ENCODE measurements at places on chromosomes 3 and 15.

DNA sequence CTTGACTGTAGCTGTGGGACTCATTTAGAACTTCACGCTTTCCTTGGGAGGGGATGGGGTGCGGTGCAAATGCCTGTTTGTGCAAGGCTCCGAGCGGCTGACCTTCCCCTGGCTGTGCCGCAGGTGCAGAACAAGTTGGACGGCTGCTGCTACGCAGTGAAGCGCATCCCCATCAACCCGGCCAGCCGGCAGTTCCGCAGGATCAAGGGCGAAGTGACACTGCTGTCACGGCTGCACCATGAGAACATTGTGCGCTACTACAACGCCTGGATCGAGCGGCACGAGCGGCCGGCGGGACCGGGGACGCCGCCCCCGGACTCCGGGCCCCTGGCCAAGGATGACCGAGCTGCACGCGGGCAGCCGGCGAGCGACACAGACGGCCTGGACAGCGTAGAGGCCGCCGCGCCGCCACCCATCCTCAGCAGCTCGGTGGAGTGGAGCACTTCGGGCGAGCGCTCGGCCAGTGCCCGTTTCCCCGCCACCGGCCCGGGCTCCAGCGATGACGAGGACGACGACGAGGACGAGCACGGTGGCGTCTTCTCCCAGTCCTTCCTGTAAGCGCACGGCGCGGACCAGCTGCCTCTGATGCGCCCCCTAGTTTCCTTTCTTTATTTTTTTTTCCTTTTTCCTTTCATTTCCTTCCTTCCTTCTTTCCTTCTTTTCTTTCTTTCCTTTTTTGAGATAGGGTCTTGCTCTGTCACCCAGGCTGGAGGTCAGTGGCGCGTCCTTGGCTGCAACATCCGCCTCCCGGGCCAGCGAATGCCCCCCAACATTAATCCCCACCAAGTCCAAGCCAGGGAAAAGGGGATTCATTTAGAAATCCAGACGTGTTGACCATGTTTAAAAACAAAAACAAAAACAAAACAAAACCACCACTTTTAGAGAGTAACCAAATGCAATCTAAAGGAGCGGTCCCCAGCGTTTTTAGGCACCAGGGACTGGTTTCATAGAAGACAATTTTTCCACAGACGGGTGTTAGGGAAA, 42.7 kb downstream of the EIF2AK4 start:
- DNase-seq, result no peak

DNA sequence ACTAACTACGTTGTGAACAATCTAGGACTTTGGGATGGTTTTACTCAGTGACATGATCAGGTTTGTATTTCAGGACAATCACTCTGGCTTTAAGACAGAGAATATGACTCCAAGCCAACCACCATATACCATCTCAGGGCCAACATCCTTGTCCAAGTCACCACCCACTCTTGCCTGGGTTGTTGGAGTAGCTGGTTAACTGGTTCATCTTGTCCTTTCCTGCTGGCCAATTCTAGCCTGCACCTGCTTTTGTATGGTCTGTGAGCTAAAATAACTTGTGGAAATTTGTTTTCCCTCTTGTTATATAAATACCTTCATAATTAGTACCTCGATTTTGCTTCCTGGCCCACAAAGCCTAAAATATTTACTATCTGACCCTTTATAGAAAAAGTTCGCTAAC, 306.8 kb upstream of the STT3B start:
- no peak for DNase-seq

DNA sequence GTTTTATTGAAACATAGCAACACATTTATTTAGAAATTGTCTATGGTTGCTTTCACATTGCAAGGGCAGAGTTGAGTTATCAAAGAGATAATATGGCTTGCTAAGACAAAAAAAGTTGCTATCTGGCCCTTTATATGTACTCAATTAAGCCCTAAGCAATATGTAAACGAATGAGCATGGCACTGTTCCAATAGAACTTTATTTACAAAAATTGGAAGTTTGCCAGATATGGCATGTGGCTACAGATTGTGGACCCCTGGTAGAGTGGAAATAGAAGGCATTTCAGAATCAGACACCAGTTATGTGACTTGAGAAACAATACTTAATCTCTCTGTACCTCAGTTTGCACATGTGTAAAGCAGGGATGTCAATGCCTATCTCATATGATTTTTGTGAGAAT, 515.6 kb upstream of the SGO1 start:
- no peak for DNase-seq

GRCh38 chr3:184514171-184514490, 47.5 kb upstream of the EPHB3 start:
- no peak for DNase-seq

DNA sequence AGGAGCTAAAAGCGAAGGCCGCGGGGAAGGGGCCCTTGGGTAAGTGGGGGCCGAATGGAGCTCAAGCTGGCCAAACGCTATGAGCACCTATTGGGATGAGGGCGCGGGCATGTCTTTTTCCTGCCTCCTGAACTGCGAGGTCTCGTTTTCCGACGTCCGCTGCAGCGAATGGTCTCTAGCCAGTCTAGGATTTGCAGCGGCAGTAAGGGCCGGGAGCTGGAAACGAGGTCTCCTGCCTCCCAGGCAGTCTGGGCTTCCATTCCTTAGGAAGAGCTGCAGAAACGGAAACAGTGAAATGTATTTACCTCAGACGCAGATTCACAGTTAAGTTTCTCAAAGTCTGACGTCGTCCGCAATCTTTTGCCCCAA, 517 bp downstream of the TMA7 start:
- no peak for DNase-seq

- no peak for DNase-seq
These were observed 139.0 kb upstream of the NECTIN3 start for GRCh38 chr3:110932567-110932966.

DNA sequence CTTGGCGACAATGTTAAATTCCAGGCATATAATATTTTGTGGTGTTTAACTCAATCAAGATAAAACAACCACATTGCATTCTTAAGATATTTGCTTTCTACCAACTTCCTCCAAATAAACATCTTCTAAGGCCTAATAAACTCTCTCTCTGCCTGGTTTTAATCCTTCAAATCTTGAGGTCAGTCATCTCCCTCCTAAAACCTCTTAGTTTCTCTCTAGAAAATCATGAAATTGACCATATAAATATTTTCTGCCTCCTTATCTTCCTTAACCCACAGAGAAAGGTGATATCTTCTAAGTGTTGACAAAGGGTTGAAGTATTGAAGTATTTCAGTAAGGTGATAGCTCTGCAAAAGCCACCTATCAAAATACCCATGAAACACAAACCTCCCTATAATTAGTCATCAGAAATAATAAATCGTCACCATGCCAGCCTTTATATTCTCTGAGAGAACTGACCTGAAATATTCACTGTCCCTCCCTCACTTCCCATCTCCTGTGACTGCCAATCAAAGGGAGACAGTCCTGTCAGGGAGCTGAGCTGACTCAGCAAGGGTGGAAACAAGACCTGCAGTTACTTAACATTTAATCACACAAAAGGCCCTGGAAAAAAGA, 1261.1 kb downstream of the ROBO1 start:
- no peak for DNase-seq

DNA sequence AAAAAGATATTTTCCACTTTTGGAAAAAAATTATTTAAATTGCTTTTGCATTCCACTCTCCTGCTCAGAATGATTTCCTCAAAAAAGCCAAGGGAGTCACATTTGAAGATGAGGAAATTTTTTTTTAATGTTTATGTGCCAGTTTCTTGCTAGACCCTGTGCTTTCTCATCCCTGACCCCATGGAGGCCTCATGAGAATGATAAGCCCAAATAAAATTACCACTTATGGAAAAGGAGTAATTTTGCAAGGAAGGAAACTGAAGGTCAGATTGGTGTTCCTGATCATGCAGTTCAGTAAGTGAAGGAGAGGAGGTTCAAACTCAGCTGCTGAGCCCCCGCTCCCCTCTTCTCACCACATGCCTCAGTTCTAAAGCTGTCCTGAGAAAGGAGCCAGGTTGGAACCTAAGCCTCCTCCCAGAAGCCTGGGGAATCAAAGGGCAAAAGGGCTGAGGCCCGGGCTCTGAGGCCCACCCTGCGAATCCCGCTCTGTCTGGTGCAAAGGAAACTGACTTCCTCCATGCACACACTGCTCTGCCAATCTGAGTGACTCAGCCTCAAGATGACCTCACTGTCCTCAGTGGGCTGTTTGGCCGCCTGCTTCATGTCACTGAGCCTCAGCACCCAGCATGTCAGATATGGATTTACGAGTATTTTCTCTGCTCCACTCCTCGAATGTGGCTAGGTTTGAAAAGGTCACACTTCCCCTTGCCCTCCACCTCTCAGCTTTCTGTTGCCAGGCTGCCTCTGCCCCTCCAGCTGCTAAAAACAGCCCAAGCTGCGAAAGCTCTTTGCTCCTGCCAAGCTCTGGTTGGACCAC, 56.9 kb upstream of the FLNB start:
- no peak for DNase-seq

DNA sequence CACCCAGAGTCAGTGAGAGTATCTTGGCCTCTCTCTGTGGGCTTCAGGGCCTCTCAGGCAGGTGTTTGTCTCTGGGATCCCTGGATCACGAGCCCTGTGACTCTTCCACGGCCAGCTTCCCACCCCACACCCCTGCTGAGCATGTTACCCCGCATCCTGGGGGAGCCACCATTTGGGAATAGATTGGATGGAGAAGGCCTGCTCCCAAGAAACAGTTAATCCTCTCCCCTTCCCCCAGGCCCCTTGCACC, 15.5 kb upstream of the SRP14 start:
- no peak for DNase-seq

- DNase-seq, result no peak
These were observed 4.1 kb upstream of the PAK6 start for GRCh38 chr15:40234783-40235182.

GRCh38 chr15:70964058-70964457, 71.4 kb downstream of the LRRC49 start:
- DNase-seq, result no peak

DNA sequence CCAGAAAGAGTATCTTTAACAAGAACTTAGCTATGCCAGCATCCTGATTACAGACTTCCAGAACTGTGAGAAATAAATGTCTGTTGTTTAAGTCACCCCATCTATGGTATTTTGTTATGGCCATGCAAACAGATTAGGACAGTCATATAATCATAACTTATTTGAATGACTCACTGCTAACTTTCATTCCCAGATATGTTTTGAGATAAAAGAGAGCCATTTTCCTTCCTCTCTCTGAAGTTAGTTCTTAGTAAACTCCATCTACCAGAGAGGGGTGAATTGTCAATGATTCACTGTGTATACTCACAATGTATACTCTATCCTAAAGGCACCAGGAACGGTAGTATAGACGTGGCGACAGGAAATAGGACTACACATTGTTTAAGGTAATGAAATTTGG, 179.4 kb upstream of the DPH6 start:
- DNase-seq, result no peak

- no peak for DNase-seq
These were observed at the start of gene ISLR2 for GRCh38 chr15:74130155-74130848. Gene ISLR2 (plus strand): TSS chr15:74130586. CDS start chr15:74132755, 2,169 bp downstream.

DNA sequence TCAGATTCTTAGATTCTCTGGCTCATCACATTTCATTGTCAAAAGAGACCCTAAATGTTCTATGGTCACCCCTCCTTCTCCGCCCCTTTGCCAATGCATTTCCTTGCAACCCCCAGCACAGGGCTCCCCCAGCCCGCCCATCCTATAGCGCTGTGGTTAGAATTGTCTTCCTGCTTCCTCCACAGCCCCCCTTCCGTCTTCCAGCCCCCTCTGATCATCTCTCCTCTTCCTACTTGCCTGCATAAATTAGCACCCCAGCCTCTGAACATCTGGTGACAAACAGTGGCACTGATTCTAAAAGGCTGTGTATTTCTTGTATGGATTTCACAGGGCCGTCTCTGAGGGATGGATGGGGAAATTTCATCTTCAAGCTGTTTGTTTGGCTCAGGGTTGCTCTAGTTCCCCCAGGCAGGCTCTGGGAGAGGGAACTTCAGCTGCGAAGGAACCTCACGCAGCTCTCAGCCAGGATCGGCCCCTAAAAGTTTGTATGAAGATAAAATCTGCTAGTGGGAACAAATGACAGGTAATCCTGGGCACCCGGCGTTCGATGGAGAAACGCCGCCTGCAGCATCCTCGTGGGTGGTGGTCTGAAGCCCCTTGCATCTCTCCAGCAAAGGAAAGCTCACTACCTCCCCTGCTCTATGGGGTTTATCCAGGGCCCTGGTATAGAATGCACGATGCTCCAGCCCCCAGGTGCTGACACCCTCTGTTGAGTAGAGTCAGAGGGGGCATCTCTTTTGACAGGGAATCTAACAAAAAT, 83.0 kb downstream of the WNT7A start:
- no peak for DNase-seq

DNA sequence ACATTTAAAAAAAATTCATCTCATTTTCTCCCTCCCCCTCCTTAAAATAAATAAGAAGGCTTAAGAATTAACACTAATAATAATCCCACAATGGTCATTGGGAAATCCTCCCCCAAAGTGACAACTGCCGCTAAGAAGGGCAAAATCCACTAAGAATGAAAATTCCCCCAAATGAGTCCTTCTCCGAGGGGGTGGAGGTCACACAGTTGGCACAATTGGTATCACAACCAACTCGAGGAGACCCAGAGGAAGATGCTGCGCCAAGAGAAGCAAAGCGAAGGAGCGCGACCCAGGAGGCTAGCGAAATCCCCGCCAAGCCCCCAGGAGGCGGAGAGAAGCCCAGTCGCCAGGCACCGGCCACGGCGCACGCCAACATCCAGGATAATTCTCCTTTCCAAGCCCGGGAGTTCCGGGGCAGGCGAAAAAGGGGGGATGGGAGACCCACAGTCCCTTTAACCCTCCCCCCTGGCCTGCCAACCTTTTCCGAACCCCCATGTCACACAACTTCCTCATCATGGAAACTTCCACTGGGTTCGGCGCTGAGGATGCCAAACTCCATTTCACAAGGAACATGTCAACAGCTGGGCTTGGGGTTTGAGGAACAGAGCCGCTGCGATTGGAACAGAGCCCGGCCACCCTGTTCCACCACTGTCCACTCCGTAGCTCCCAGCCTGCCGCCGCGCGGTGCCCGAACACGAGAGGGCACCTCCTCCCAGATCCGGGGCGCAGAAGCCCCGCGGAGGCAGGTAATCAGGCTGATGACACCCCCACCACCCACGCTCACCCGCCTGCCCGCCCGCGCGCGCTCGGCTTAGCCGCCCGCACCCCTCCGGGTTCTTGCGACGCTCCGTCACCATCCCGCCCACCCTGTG, 668 bp downstream of the THRB start:
- no peak for DNase-seq

DNA sequence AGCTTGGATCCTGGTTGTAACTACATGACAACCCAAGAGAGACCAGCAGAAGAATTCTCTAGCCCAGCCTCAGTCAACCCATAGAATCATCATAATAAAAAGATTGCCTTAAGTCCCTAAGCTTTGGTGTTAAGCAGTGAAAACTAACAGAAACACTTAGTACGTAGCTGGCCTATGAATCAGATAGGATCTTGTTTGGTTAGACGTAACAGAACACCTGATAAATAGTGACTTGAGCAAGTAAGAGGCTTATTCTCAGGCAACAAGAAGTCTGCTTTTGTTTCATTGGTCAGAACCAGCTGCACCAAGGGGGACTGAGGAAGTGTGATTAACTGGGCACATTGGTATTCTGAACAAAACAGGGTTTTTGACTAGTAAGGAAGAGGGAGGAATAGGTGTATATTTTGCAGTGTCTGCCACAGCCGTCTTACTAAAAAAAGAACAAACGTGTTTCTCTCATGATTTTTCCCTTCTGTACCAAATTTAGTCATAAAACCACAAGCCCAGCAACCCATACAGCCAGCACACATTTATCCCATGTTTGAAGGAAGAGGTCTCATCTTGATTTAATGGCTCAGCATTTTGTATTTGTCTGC, 53.3 kb upstream of the GLCE start:
- no peak for DNase-seq

- no peak for DNase-seq
These were observed 158.0 kb downstream of the RYR3 start for GRCh38 chr15:33468740-33469139.
